ENCODE measurements at places on chromosomes 6 and 20.

DNA sequence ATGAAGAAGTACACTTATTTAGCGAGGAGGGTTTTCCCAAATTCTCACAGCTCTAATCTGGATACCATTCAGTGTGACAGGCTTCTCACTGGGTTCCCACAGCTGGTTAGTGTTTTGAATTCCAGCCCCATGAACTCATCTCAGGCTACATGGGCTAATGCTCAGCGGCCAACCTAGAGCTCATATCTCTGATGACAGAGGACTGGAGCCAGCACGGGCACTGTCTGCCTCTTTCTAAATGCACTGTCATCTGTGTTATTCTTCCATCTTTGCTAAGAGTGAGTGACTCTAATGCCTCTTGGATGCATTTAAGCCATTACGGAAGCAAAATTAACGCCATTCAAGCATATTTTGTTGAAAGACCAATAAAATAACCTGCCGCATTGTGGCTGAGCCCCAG lies 308.9 kb upstream of the JAG1 start:
- no peak for DNase-seq

DNA sequence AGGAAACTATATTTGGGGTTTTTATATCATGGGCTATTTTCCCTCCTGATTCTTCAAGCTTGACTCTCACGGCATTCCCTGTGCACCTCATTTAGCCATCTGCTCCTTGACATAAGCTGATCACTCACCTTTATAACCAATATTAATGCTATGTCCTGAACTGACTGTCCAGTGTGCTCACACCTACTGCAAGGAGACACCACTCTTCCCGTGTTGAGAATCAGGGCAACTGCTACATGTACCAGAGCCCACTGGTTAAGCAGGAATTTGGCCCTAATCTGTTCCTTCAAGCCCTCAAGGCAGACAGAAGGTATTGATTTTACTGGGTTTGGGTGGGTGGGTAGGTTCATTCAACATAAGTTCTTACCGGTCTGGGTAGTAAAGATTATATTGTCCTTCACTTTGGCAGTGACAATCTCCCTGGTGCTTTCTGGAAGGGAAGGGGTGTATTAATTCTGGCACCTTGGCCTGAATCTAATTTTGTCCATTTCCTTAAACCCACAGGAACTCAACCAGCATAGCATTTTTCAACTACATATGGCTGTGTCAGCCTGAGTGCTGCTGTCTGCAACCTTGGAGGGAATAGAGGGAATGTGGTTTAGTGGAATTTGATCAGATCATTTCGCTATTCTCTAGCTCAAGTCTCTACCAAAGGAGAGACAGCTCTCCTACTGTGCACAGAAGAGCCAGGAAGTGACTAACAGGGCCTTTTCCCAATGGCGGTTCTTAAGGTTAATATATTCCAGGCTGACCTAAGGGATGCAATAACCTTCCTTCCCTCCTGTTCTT lies 293.2 kb downstream of the BTBD9 start:
- no peak for DNase-seq

DNA sequence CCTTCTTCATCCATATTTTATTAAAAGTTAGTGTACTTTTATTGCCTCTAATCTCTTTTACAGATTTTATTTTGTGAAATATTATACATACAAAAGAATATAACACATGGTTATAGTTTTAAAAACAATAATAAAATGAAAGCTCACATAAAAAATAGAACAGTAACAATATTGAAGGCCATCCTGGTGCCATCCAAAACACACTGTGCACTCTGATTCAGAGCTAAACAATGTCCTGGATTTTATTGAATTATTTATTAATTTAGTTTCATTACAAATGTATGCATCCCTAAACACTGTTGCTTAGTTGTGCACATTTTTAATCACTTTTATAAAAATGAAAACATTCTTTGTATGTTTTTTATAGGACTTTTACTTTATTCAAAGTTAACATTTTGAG lies 32.9 kb downstream of the RNF217 start:
- DNase-seq, result no peak

GRCh38 chr6:141403827-141404226 lies 728.9 kb upstream of the GJE1 start:
- no peak for DNase-seq

DNA sequence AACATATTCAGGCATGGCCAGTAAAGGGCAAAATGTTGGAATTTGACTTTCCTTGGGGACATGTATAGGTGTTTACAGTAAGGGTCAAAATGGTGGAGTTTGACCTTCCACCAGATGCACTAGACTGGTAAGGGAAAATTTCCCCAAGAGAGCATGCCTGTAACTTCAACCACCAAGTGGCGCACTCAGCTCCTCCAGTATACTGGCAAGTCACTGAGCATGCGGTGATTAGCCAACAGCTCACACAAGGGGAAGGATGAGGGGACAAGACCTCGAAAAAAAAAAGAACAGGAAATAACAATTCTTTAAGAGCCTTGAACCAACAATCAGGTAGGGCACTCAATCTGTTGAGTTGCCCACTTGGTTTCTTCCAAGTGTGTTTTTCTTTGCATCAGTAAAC lies 140.9 kb downstream of the EYS start:
- DNase-seq, result no peak

DNA sequence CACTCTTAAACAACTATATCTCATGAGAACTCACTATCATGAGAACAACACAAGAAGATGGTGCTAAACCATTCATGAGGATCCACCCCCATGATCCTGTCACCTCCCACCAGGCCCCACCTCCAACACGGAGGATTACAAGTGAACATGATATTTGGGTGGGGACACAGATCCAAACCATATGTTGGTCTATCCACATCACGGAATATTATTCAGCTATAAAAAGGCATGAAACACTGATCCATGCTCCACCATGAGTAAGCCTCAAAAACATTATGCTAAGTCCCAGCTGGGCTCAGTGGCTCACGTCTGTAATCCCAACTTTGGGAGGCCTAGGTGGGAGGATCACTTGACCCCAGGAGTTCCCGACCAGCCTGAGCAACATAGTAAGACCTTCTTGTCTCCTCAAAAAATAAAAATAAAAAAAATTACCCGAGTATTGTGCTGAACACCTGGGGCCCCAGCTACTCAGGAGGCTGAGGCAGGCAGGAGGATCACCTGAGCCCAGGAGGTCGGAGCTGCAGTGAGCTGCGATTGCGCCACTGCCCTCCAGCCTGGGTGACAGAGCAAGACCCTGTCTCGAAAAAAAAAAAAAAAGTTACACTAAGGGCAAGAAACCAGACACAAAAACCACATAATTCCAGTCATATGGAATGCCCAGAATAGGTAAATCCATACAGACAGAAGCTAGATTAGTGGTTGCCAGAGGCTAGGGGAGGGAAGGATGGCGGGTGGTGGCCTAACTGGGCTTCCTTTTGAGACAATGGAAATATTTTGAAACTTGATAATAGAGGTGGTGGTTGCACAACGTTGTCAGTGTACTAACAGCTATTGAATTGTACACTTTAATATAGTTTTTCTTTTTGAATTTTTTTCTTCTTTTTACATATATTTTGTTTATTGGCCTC lies 43.1 kb downstream of the ZNF217 start:
- DNase-seq, result no peak

Measured in right forelimb (tissue), 1 donor.